HCT116 (cell line): ENCODE measurements at places on chromosomes 12 and 14. TPM values are rescaled to one million over a fixed set of nuclear protein-coding genes. Genes with fewer than 3 reads are reported as not detected.

- no peaks in the 10 kb centered on the region for H3K4me1 ChIP-seq
- H3K27me3 ChIP-seq, result no peaks in the 10 kb centered on the region
- H3K4me3 ChIP-seq, result no peak overlapping the region
- DNase-seq, result no peak
- no peaks in the 10 kb centered on the region for H3K36me3 ChIP-seq
Measured at GRCh38 chr12:82675246-82675645, 11.5 kb upstream of the TMTC2 start.

GRCh38 chr12:2161473-2161872 lies 108.7 kb downstream of the CACNA1C start:
- H3K27me3 ChIP-seq, result peaks cover 11% of the 10 kb centered on the region; the same call in 1 of the 2 replicates
- H3K4me1 ChIP-seq, result no peaks in the 10 kb centered on the region
- no peak for DNase-seq
- H3K27ac ChIP-seq, result no peak overlapping the region
- no peak overlapping the region for H3K4me3 ChIP-seq

DNA sequence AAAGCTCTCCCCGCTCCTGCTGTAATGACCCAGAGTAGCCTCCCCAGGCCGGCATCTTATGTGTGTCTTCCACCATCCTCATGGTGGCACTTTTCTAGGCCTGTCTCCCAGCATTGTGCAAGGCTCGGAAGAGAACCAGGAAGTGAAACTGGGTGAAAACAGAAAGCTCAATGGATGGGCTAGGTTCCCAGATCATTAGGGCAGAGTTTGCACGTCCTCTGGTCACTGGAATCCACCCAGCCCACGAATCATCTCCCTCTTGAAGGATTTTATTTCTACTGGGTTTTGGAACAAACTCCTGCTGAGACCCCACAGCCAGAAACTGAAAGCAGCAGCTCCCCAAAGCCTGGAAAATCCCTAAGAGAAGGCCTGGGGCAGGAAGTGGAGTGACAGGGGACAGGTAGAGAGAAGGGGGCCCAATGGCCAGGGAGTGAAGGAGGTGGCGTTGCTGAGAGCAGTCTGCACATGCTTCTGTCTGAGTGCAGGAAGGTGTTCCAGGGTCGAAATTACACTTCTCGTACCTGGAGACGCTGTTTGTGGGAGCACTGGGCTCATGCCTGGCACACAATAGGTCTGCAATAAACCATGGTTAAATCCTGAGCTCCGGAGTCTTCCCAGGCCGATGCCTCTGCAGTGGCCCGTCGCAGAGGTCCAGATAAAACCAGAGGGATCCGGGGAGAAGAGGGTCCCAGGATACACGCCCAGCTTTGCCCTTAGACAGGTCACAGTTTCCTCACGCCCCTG lies 15.6 kb downstream of the ACVRL1 start:
- DNase-seq, result no peak
- H3K36me3 ChIP-seq, result no peaks in the 10 kb centered on the region
- no peak overlapping the region for H3K4me3 ChIP-seq
- H3K27me3 ChIP-seq, result no peaks in the 10 kb centered on the region
- H3K4me1 ChIP-seq, result peaks cover 12% of the 10 kb centered on the region; the same call in 1 of the 2 replicates

DNA sequence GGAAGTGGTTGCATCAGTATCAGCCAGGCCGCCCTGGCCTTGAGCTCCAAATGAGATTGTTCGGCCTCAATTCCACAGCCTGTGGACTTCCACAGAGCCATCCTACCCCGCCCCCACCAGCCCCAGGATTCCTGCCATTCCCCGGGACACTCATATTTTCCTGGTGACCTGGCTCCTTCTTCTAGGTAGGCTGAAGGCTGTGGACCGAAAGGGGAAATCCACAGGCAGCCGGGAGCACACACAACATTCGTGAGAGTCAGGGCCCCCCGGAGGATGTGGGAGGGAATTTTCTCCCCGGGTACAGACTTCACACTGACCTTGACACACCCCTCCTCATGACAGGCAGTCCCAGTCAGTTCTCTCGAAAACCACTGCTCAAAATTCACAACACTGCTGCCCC lies 39.9 kb downstream of the RIN3 start:
- H3K4me3 ChIP-seq, result no peak overlapping the region
- H3K27me3 ChIP-seq, result no peaks in the 10 kb centered on the region
- H3K4me1 ChIP-seq, result no peaks in the 10 kb centered on the region
- peaks cover 3% of the 10 kb centered on the region; the same call in 1 of the 2 replicates for H3K36me3 ChIP-seq
- no peak overlapping the region for H3K27ac ChIP-seq

GRCh38 chr12:32312049-32312670 lies 87.2 kb upstream of the FGD4 start:
- H3K4me1 ChIP-seq, result no peaks in the 10 kb centered on the region
- no peaks in the 10 kb centered on the region for H3K27me3 ChIP-seq
- peak; percentile 55 for DNase-seq
- H3K27ac ChIP-seq, result no peak overlapping the region
- no peak overlapping the region for H3K4me3 ChIP-seq

DNA sequence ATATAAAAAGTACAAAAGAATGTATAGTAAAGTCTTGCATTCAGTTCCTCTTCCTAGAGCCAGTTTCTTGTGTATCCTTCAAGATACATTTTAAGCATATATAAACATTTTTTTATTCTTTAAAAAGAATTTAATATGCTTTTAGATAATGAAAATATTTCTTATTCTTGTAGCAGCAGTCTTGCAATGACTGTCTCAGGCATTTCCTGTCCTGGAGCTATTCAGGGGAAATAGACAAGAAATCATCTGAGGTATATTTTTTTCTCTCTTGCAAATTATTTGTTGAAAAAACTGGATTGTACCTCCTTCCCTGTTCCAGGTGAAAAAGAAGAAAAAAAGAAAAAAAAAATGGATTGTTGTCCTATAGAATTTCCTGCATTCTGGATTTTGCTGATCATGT lies 17.0 kb upstream of the ERBB3 start:
- no peak overlapping the region for H3K4me3 ChIP-seq
- no peak for DNase-seq
- H3K27me3 ChIP-seq, result no peaks in the 10 kb centered on the region
- H3K36me3 ChIP-seq, result no peaks in the 10 kb centered on the region

GRCh38 chr12:92462527-92462926 lies 240.3 kb upstream of the PLEKHG7 start:
- H3K27me3 ChIP-seq, result no peaks in the 10 kb centered on the region
- no peak overlapping the region for H3K27ac ChIP-seq
- H3K36me3 ChIP-seq, result no peaks in the 10 kb centered on the region
- DNase-seq, result no peak

DNA sequence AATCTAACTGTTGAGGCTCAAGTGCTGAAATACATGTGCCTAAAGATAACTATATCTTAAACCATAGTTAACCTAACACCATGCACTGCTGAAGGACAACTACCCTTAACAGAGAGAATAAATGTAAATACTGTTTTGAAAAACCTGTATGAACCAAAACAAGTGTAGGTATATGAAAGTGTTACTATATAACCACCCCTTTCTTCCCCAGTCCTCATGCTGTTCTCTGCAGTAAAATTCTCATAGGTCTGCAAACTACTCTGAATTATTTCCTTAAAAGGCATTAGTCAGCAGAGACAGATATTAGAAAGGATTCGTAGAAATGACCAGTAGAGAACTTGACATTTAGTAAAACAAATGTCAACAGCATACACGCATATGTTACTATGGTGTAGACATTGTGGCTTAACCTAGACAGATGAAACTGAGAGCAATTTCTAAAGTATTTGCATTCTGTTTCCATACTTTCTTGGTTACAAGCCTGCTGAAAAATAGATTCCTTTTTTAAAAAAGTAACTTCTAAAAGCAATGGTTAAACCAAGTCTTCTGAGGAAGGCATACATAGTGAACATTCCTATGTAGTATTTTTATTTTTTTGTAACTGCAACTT lies 13.9 kb downstream of the CSRP2 start:
- 0 out of 2 replicates have a peak, but pooled peaks cover 2% of the 10 kb centered on the region for H3K36me3 ChIP-seq
- H3K4me3 ChIP-seq, result no peak overlapping the region
- no peaks in the 10 kb centered on the region for H3K27me3 ChIP-seq
- DNase-seq, result no peak

GRCh38 chr12:56723352-56723751 lies 1.7 kb downstream of the NACA start:
- no peaks in the 10 kb centered on the region for H3K27me3 ChIP-seq
- DNase-seq, result no peak
- peaks cover 21% of the 10 kb centered on the region; the same call in 1 of the 2 replicates for H3K4me1 ChIP-seq
- peak overlapping the region; percentile 91; the same call in 1 of the 2 replicates for H3K27ac ChIP-seq
- peak overlapping the region; percentile 92 for H3K4me3 ChIP-seq

DNA sequence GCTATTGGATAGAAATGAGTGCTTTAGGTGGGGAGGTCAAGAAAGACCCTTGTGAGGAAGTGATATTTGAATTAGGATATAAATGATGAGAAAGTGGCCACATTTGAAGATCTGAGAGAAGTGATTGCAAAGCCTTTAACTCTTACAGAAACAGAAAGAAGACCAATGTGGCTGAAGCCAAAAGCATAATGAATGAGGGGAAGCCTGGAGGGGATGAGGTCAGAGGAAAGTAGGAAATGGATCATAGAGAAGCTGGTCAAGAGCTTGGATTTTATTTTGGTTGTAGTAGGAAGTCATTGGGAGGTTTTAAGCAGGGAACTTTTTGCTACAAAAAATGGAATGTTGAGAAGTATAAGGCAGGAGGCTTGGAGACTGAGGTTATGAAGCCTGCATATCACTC lies 3.5 kb upstream of the GYS2 start:
- no peaks in the 10 kb centered on the region for H3K27me3 ChIP-seq
- H3K36me3 ChIP-seq, result no peaks in the 10 kb centered on the region
- DNase-seq, result no peak
- no peak overlapping the region for H3K4me3 ChIP-seq

- no peak overlapping the region for H3K27ac ChIP-seq
- no peaks in the 10 kb centered on the region for H3K27me3 ChIP-seq
- H3K4me1 ChIP-seq, result no peaks in the 10 kb centered on the region
Measured at GRCh38 chr12:112148031-112148513, 22.7 kb downstream of the TRAFD1 start.

DNA sequence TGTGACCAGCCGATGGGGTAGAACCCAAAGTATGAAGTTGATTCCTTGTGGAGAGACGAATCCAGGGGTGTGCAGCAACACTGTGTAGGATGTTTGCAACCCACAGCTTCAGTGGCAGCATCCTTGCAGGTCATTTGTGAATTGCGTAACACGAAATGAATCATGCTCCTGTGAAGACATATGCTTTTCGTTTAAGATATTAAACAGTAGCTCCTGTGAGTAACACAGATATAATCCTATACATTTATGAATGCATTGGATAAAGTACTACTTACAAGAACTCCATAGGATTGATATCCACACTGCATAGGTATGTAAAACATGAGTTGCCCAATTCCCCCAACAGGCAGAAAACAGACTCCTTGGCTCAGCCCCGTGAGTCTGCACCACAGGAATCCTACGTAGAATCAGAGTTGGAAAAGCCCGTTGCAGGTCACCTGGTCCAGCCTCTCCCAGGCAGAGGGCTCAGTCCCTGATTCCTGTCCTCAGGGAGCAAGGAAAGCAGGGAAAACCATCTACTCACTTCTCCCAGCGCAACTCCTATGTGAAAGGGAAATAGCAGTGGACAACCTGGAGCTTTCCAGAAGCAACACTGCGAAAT lies 75.8 kb downstream of the GPATCH2L start:
- no peak overlapping the region for H3K27ac ChIP-seq
- DNase-seq, result no peak
- no peak overlapping the region for H3K4me3 ChIP-seq
- no peaks in the 10 kb centered on the region for H3K36me3 ChIP-seq
- no peaks in the 10 kb centered on the region for H3K4me1 ChIP-seq

DNA sequence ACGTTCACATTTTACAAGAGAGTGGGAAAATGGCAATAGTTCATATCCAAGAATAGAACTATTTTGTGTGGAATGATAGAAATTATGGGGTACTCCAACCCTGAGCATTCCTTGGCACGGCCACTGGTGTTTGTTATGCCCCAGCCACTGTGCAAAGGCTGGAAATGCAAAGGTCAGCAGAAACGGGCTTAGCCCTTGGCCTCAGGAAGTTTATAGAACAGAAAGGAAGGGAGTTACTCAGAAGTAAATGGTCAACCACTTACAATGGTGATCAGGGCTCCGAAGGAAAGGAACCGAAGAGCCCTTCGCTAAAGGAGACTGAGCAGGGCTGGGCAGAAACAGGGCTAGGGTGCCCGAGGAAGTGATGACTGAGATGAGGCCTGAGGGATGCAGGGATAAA lies 45.1 kb downstream of the KICS2 start:
- H3K27ac ChIP-seq, result no peak overlapping the region
- H3K36me3 ChIP-seq, result no peaks in the 10 kb centered on the region
- no peak for DNase-seq
- H3K27me3 ChIP-seq, result no peaks in the 10 kb centered on the region
- no peak overlapping the region for H3K4me3 ChIP-seq

DNA sequence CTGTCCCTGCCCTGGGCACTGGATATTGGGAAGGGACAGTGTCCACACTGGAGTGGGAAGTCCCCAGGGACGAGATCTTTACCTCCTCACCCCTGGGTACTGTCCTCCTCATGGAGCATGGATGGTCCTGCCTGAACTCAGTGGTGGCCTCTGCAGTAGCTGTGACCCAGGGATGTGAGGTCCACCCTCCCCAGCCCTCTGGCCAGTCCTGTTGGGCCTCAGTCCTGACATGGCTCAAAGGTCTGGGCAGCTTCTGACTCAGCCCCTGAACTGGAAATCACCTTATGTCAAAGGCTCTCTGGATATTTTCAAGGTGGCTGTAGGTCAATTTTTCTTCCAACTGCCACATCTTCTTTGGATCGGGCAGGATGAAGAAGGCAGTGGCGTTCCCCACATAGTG lies 24.4 kb downstream of the SERPINA1 start:
- no peak for DNase-seq
- H3K27me3 ChIP-seq, result no peaks in the 10 kb centered on the region
- no peaks in the 10 kb centered on the region for H3K36me3 ChIP-seq
- H3K4me1 ChIP-seq, result no peaks in the 10 kb centered on the region

The FGF6 gene
- total RNA-seq, result not detected

The DPY19L2 gene
- not detected for total RNA-seq

The CLEC1A gene
- not detected for total RNA-seq
